ENCODE measurements at places on chromosomes 5 and 9.

GRCh38 chr5:65366655-65367054, 115.1 kb downstream of the ADAMTS6 start:
- no peak for DNase-seq

GRCh38 chr5:2761921-2762488, 10.5 kb upstream of the IRX2 start:
- no peak for DNase-seq

- no peak for DNase-seq
Measured at GRCh38 chr5:66356011-66356565, 212.0 kb downstream of the SREK1 start.

GRCh38 chr5:161051920-161052500, 200.0 kb upstream of the ATP10B start:
- DNase-seq = no peak

GRCh38 chr9:138074516-138074915, 196.9 kb downstream of the CACNA1B start:
- DNase-seq = no peak

Measured in stimulated activated CD4-positive, alpha-beta T cell treated with anti-CD3 and anti-CD28 coated beads, Interleukin-4, amount 100 ng/mL, for 4 hours (primary cell).